ENCODE measurements at places on chromosomes 16 and 17.

- no peak for DNase-seq
Observed at GRCh38 chr16:4640572-4641305, 16.1 kb downstream of the MGRN1 start.

- DNase-seq, result no peak
Observed at GRCh38 chr16:86984991-86985647, 332.1 kb downstream of the C16orf95 start.

- DNase-seq, result no peak
Observed at GRCh38 chr16:3092501-3092941, 6.6 kb downstream of the ZSCAN10 start.

- peak; percentile 48 for DNase-seq
Observed at GRCh38 chr17:1724351-1724868, at the start of gene WDR81. Gene WDR81 (plus strand): TSS chr17:1724704. CDS start chr17:1724960, 256 bp downstream.

DNA sequence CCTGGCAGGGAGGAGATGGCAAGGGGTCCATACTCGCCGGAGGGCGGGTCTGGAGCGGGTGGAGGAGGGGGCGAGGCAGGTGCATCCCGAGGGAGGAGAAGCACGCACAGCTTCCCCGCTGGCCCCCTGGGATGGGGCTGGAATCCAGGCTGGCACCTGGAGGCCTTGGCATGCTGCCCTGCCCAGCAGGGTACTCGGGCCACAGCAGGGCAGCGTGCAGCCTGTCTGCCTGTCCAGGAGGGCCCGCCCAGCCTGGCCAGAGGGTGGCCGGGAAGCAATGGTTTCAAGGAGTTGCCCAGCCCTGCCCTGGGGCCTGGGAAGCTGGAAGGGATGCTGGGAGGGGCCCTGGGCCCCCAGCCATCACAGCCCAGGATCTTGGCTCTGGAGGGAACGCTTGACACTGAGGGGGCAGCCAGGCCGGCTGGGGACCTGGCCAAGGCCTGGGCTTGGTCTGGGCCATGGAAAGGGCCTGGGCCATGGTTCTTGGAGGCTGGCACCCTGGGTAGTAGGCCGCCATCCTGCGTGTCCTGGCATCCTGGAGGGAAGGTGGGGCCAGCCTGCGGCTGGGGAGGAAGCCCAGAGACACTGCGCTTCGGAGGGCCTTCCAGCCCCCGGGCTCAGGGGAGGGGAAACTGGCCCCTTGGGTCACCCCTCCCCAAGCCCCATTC lies 1.1 kb downstream of the GLIS2 start:
- no peak for DNase-seq

- DNase-seq, result no peak
Observed at GRCh38 chr16:47037396-47037745, 63.9 kb upstream of the DNAJA2 start.

- DNase-seq, result no peak
Observed at GRCh38 chr17:17347234-17347955, 44.2 kb downstream of the NT5M start.

GRCh38 chr17:49739641-49740271 lies 24.2 kb downstream of the FAM117A start:
- no peak for DNase-seq

- DNase-seq, result no peak
Observed at GRCh38 chr17:45222996-45223538, 1.4 kb downstream of the FMNL1 start.

DNA sequence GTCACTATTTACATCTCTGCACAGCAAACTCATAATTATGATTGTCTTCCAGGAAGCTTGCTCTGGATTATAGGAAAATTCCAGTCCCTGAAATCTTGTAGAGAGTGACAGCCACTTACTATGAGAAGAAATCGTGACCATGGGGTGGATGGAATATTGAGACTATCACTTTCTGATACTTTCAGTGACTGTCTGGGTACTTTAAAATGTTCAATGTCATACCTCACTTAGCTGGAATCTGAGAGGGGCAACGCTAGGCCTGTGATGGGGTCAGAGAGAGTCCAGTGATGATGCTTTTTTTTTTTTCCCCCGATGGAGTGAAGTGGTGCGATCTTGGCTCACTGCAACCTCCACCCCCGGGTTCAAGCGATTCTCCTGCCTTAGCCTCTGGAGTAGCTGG lies 32.2 kb upstream of the RGS9 start:
- DNase-seq, result no peak

- no peak for DNase-seq
Observed at GRCh38 chr16:68365167-68365817, 54.5 kb downstream of the PRMT7 start.

- DNase-seq, result no peak
Observed at GRCh38 chr16:58509256-58510096, 5.8 kb upstream of the SETD6 start.

GRCh38 chr16:75244225-75244809 lies 7.1 kb downstream of the BCAR1 start:
- no peak for DNase-seq

DNA sequence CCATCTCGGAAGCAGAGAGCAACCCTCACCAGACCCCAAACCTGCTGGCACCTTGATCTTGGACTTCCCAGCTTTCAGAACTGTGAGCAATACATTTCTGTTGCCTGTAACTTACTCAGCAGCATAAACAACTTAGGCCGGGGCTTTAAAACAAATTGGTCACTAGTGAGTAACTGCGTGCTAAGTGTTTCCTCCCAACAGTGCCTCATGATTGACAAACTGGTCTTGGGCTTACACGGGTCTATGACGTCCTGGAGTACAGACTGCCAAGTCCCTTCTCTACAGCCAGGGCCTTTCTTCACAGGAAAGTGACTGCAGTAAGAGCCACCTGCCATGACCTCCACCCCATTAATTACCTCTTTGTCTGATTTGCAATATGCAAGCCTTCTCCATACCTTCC lies 136.7 kb downstream of the XYLT1 start:
- DNase-seq, result no peak

DNA sequence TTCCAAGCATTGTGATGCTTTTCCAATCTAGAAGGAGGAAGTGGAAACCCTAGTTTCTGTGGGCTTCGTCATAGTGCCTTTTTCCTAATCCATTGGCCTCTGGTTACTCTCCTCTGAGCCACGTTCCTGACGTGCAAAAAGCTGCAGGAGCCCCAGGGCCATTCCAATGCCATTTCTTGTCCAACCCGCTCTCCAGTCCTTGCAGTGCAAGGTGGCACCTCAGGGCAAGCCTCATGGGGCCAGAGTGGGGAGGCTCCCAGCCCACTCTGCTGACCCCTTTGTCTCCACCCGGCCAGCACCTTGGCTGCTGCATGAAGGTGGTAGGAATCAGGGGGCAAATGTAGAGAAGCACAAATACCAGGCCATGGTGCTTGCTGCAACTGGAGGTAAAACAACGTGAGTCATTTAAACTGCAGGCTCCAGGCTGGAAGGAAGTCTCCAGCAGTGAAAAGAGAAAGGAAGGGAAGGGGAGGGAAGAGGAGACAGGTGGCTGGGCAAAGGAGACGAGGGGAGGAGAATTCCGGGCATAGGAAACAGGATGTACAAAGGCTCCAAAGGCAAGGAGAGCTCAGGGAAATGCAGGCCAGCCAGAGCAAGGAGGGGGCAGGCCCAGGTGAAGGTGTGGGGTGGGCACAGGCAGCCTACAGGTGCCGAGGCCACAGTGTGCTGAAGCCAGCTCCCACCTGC lies 168.2 kb upstream of the TNRC6C start:
- no peak for DNase-seq

DNA sequence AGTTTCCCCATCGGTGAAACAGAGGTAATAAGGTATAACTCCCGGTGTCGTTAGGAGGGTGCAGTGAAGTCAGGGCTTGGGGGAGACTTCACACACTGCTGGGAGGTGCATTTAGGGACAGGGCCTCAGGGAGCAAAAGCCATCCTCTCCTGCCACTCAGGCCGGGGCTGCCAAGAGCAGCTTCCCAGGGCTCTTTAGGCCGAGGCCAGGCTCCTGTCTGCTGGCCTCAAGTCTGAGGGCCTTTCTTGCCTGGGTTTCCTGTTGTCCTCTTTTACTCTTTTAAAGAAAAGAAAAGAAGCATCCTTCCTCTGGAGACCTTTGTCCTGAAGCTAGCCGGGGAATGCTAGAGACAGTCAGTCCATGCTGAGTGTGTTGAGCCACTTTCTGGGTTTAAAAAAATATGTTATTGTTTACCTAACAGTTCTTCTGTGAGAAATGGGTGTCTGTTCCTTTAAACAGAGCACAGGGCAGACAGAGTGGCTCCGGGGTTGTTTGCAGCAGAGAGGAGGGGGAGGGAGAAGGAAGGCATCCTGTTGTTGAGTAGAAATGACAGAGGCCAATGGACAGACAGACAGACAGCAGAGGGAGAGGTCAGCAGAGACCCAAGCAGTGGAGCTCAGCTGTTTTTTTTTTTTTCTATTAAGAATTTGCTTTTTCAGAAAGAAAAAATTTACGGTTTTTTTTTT lies 79.1 kb downstream of the C17orf67 start:
- DNase-seq, result no peak

DNA sequence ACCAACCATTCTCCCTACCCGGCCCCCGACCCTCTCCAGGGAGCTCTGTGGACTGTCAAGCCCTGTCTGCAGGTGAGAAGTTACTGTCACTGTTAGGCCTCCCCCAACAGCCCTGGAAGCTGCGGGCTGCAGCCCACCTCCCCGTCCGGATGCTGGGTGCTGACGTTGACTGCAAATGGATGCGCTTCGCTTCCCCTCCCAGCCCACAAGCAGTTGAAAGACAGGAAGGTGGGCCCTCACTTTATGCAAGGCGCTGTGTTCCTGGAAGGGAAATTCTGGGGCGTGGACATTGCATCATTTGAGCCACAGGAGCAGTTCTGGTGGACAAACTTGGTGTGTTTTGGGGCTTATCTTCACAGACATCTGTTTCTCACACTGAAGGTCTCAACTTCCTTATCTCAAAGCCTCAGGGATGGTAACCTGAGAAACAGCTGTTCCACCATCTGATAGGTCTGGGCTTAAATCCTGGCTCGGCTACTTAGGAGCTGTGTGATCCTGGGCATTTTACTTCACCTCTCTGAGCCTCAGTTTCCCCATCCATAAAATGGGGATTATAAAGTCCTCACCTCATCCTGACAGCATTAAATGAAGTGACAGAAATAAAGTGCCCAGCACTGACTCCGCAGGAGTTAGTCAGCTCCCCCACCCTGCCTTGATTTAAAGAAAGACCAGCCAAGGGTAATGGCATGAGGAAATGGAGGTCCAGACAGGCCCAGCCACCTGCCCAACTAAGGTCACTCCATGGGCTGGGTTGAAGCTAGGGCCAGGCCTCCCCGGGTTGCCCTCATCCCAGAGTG lies 4.6 kb upstream of the DRC7 start:
- DNase-seq, result no peak

- no peak for DNase-seq
Observed at GRCh38 chr17:50396261-50397110, 837 bp downstream of the LRRC59 start.

GRCh38 chr17:74814453-74814852 lies 38.3 kb upstream of the NAT9 start:
- no peak for DNase-seq

DNA sequence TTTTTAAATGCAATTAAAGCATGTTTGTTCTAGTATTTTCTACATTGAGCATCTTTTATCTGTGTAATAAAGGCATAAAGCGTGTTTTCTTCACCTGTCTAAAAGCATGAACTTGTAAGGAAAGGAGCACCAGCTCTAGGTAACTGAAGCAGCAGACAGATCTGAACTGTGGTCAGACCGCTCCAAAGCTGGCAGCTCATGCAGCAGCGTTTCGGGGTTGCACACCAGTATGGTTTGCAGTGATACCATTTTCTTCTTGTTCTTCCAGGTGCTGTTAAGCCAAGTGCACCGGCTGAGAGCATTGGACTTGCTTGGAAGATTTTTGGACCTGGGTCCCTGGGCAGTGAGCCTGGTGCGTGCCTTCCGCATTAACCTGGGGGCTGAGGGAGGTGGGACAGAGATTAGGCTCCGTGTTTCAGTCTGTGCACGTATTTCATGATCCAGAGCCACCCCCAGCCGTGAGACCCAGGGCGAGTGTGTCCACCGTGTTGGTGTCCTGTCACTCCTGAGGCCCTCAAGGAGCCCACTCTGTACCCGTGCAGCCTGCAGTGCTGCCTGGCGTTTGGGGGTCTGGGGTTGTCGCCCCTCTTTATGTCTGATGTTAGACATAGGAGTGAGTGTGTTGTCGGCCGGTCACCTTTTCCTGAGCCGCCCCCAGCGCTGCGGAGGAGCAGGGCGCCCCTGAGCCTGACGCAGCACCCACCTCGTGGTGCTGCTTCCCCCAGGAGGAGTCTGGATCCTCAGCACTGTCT lies 136.3 kb upstream of the CHMP6 start:
- no peak for DNase-seq

DNA sequence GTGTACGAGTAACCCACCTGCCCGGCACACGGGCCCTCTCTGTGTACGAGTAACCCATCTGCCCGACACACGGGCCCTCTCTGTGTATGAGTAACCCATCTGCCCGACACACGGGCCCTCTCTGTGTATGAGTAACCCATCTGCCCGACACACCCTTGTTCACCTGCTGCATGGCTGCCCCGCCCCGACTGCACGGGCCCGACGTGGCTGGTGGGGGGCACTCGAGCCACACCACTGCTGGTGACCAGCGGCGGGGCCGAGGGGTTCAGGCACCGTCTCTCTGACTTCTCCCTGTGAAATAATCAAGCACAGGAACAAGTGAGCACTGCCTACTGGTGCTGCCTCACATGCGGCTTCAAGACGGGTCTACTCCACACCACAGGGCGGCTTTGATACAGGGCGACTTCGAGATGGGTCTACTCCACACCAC lies 22.1 kb downstream of the MAP1LC3B start:
- DNase-seq, result no peak

GRCh38 chr16:53041320-53042051 lies 11.2 kb downstream of the CHD9NB start:
- DNase-seq, result no peak

DNA sequence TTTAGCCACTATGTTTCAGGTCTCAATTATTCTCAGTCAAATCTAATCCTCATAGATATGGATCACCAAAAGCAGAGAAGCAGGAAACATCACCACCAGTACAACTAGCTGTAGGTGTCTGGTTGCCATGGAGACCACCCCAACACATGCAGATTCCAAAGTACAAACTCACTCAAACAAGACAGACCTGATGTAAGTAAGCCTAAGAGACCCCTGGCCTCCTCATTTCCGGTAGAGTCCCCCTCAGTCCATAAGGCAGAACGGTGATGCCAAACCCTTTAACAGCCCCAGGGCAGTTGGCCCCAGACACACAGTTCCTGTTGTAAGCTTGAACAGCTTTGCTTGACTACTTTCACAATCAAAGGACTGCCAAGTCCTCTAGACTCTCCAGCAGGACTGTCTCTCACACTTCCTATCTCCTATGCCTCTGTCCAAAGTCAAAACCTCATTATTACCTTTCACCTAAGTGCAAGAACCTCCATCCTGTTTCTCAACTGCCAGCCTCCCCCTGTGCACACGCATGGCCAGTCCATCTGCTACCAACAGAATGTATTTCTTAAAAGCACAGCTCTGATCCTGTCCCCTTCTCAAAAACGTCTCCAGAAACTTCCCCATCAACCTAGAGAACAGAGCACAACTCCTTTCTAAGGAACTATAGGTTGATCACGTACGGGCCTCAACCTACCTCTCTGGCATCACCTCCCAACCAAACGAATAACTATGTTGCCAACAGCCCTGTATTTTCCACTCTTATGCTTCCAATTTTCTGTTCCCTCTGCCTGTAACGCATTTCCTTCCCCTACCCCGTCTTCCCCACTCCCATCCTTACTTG lies 23.9 kb downstream of the SLC39A11 start:
- no peak for DNase-seq
